ENCODE measurements at places on chromosomes 13 and 19.
A peak's percentile ranks its signal among the peaks of the same experiment; 100 is the strongest.

GRCh38 chr13:105672881-105673280, 862.6 kb downstream of the EFNB2 start:
- DNase-seq = no peak

GRCh38 chr13:87295636-87296035, 375.5 kb upstream of the SLITRK5 start:
- DNase-seq = no peak

- DNase-seq = peak; percentile 24
These were observed 6.0 kb upstream of the WDR88 start for GRCh38 chr19:33125929-33126388.

GRCh38 chr13:75489502-75490263, 7.7 kb upstream of the TBC1D4 start:
- no peak for DNase-seq

GRCh38 chr13:26695891-26696311, 64.7 kb downstream of the GPR12 start:
- no peak for DNase-seq

GRCh38 chr13:39566216-39566869, 36.6 kb downstream of the LHFPL6 start:
- no peak for DNase-seq

GRCh38 chr13:85431720-85432119, 367.5 kb downstream of the SLITRK6 start:
- DNase-seq = no peak

DNA sequence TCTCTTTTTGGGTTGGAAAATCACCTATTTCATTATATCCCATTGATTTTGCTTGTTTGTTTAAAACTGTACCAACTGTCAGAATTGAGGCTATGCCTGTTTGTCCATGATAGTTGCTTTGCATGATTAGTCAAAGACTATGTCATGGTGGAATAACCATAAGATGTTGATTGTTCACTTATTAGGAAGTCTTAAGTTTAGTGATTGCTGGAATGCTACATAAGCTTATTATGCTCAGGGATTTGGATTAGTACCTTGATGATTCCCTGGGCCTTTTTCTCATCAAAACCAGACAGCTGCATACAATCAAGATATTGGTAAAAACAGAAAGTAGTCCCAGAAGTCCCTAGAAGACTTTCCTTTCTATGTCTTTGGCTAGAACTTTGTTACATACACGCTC, 954.7 kb downstream of the PCDH9 start:
- no peak for DNase-seq

GRCh38 chr19:932648-933552, 7.1 kb downstream of the ARID3A start:
- DNase-seq = no peak

DNA sequence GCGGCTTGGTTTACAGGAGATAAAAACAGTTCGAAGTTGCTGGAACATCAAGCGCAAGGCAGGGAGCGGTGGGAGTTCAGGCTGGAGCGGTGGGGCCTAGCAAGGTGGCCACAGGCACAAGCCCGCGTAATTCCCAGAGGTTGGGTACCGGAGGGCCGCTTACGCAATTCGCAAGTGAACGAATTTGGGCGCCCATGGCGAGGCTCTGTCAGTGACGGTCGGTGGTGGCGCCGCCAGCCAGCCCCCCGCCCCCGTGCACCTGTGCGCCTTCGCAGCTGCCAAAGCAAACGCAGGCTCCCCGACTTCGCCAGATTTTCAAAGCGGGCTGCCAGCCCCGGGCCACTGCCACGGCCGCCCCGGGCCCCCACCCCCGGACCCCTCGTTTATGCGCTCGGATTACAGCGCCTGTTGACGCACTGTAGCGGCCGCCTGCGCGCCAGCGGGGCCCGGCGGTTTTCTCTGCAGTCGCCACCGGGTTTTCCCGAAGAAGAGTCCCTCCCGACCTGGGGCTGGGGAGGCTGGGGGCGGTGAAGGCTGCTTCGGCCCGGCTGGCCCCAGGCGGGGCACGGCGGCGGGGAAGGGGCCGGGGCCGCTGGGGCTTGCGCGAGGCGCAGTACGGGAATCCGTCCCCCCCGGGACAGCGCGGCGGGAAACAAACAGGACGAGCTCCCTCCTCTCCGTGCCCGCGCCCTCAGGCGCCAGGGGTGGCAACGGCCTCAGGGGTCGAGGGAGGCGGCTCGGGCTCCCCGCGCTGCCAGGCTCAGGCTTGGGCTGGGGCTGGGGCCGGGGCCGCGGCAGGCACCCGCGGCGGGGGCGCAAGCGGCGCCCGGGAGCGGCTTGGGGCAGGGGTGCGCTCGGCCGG, 709 bp downstream of the N4BP2L1 start:
- peak; percentile 42 for DNase-seq

DNA sequence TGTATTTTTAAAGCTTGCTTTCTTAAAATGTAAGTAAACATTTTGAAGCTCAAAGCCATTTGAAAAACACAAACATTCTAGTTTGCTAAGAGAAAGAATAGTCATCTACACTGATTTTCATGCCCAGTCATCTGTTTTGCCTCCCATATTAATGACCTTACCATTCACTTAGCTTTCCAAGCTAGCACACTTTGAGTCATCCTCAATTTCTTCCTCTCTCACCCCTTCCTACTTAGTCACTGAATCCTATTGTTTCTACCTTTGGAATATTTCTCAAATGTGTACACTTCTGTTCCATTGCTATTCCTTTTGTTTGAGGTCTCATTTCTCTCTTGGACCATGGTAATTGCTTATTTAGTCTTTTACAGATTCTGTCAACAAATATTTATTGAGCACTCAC, 7.3 kb upstream of the HS6ST3 start:
- no peak for DNase-seq

DNA sequence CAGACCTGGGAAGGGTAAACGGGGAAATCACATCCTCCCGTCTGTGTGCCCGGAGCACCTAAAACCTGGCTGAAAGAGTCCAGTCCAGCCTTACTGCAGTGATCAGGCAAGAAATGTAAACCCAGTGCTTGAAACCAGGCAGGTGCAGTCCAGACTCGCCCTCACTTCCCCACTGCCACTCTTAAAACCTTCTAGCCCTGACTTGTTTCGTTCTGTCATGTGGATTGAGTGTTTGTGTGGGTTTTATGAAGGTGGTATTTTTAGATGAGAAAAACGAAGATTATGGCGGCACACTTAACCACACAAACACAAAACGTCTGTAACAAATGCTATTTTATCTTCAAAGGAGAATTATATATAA, 839 bp upstream of the CKAP2 start:
- no peak for DNase-seq

- no peak for DNase-seq
These were observed 12.2 kb upstream of the LILRA5 start for GRCh38 chr19:54325194-54325621.

GRCh38 chr19:4624301-4624700, 15.0 kb upstream of the TNFAIP8L1 start:
- no peak for DNase-seq

- no peak for DNase-seq
These were observed 329 bp upstream of the ZNF439 start for GRCh38 chr19:11848200-11848593.

DNA sequence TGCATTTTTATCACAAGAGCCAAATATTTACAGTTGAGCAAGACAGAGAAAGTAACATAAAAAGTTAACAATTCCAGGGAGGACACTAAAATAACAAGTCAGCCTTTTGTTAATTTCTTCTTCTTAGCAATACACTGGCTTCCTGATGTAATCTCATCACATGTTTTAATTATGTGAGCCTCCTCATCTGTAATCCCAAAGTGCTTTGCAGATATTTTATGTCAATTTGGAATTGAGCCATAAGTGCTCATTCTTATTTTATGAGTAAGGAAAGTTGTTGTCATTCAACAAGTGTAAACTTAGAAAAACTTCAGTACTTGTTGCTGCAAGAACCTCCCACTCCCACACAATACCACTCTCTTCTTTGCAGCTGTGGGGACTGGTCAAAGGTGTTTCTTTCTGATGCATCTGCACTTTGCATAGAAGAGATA, 223.6 kb downstream of the GPC6 start:
- DNase-seq = no peak

DNA sequence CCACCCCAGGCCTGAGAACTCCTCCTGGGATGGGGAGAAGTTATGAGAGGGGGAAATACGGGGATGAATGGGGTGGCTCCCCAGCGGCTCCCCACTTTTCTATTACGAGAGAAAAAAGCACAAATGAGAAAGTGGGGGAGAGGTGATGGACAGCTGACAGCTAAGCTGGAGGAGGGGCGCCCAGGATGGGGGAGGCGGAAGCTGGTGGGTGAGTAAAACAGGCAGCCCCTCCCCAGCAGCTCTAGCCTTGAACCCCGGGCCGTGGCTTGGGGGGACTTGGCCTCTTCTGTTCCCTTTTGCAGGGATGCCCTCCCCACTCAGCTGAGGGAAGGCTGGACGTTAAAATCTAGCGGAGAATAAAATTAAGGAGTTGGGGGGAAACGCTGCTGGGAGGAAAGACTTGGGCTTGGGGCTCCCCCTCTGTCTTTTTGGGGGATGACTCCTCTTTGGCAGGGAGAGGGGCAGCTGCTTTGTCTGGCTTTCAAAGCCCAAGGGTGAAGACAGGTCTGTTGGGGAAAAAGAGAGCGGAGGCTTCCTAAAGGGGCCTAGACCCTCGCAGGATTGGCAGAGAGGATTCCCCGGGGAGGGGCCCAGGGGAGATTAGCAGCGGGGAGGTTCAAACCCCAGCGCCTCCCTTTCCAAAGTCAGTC, 1.4 kb upstream of the SAMD1 start:
- peak; percentile 23 for DNase-seq

DNA sequence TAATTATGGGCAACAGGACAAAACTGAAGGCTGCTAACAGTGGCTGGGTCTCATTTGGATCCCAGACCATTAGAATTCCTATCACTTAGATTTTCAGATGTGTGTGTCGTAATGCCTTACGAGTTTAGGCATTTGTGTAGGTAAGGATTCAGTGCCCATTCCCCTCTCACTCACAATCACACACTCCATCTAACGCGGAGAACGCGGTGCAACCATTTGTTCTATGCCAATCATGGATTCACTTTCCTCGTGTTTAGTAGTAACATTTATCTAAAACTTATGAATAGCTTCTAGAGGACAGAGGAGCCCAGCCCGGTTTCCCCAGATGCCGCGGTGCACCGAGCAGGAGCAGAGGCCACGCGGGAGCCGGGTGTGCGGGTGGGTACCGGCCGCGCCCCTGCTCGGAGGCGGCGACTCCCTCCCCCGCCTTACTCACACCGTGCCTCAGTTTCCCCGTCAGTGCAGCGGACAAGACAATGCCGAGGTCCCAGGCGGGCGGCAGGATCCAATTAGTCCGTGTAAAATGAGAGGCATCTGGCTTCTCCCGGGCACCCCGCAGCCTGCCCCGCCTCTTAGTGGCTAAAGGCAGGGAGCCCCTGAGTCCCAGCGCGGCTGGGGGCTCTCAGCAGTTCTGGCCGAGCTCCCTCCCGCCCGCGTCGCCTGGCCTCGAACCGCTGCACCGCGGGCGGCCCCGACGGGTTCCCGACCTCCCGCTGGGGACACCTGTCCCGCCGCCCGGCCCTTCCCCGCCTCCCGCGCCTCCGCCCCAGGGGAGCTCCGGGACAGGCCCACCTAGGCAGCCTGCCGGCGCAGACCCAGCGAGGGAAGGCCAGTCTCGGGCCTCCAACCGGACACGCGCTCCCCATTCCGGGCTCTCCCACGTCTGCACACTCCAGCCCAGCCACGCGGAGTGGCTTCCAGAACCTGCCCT, 5.9 kb upstream of the C1QTNF9B start:
- DNase-seq = no peak

- no peak for DNase-seq
These were observed 289.5 kb upstream of the MAB21L1 start for GRCh38 chr13:35765941-35766340.

- peak; percentile 65 for DNase-seq
These were observed 62.2 kb upstream of the GTF3A start for GRCh38 chr13:27362064-27362751.

DNA sequence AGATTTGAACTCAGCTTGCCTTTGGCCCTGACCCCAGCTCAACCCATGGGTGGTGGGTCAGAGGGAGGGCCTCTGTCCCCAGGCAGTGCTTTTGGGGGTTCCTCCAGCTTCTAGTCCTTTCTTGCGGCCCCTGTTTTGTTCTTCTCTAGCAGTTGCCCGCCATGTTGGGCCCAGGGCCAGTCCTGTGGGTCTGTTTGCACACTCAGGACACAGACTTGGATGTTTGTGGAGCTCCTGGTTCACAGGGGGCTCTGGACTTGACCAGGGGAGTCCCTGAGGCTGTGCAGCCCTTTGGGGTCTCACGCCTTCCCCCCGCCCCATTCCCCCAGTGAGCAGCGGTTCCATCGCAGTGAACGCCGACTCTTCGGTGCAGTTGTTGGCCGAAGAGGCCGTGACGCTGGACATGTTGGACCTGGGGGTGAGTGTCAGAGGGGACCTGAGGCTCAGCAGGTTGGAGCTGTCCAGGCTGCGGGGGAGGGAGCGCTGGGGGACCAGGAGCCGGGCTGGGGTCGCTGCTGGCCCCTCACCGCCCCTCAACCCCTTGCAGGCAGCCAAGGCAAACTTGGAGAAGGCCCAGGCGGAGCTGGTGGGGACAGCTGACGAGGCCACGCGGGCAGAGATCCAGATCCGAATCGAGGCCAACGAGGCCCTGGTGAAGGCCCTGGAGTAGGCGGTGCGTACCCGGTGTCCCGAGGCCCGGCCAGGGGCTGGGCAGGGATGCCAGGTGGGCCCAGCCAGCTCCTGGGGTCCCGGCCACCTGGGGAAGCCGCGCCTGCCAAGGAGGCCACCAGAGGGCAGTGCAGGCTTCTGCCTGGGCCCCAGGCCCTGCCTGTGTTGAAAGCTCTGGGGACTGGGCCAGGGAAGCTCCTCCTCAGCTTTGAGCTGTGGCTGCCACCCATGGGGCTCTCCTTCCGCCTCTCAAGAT, 2.5 kb downstream of the ATP5F1D start:
- DNase-seq = peak; percentile 81

DNA sequence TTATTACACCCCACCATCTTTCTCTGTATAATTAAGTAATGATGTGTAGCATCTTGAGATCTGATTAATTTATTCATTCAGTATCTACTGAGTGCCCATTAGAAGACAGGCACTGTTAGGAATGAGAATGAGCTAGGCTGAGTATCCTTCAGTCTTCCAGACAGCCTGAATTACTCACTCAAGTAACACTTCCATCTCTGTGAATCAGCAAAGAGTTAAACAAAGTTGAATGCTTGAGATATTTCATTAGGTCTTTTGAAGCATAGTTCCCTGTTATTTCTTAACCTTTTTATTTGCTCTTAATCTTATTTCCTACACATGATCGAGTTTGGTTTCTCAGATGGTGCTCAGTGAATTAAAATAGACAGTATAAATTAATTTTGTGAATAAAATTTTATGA, 413.7 kb downstream of the DCT start:
- no peak for DNase-seq

GRCh38 chr13:42116225-42116624, 67.8 kb downstream of the DGKH start:
- DNase-seq = no peak

- peak; percentile 100 for DNase-seq
These were observed 525 bp upstream of the MYPOP start for GRCh38 chr19:45902651-45903625.

GRCh38 chr13:113856716-113857065, 7.2 kb downstream of the GAS6 start:
- DNase-seq = peak; percentile 3

DNA sequence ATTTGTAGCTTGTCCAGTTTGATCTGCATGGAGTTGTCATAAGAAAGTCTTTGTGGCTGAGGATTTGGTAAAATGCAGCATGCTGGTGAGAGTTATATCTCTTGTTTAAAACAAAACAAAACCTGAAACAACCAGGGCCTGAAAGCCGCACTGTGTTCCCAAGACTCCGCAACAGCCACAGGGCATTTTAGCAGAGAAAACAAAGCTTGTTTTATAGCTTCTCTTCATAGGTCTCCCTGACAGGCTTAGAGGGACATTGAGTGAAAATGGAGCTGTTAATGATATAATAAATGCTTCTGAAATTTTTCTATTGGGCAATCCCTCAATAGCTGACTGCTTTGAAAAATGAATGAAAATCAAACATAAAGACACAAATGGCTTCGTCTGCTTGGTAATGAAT, 148.7 kb upstream of the RNF113B start:
- no peak for DNase-seq
